ENCODE measurements at places on chromosomes 16 and 17.

DNA sequence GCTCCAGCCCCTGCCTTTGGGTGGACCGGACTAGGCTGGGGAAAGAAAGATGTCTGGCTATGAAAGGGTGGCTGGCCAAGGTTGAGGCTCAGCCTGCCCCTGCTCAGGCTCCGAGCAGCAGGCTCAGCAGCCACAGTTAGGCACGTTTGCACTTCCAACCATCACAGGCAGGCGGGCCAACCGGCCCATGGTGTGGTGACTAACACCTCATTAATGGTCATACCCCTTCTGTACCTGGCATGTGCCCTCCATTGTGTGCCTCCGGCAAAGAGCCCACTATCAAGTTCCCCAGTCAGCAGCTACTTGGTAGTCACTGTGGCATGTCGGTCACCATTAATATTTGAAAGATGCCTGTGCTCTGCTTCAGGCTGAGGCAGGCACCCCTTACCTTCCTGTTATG lies 6.7 kb downstream of the TBC1D24 start:
- no peak for DNase-seq

GRCh38 chr16:79288066-79288465 lies 312.5 kb downstream of the MAF start:
- DNase-seq, result no peak

- DNase-seq, result no peak
These were observed 4.6 kb upstream of the PMP22 start for GRCh38 chr17:15269780-15270089.

- DNase-seq, result no peak
These were observed 226.3 kb downstream of the MSI2 start for GRCh38 chr17:57482657-57483056.

Data from foreskin fibroblast (primary cell).